Stimulated activated CD8-positive, alpha-beta memory T cell treated with anti-CD3 and anti-CD28 coated beads, Interleukin-7, amount 100 ng/mL, for 1 hour (primary cell): ENCODE measurements at places on chromosomes 4 and X.

DNA sequence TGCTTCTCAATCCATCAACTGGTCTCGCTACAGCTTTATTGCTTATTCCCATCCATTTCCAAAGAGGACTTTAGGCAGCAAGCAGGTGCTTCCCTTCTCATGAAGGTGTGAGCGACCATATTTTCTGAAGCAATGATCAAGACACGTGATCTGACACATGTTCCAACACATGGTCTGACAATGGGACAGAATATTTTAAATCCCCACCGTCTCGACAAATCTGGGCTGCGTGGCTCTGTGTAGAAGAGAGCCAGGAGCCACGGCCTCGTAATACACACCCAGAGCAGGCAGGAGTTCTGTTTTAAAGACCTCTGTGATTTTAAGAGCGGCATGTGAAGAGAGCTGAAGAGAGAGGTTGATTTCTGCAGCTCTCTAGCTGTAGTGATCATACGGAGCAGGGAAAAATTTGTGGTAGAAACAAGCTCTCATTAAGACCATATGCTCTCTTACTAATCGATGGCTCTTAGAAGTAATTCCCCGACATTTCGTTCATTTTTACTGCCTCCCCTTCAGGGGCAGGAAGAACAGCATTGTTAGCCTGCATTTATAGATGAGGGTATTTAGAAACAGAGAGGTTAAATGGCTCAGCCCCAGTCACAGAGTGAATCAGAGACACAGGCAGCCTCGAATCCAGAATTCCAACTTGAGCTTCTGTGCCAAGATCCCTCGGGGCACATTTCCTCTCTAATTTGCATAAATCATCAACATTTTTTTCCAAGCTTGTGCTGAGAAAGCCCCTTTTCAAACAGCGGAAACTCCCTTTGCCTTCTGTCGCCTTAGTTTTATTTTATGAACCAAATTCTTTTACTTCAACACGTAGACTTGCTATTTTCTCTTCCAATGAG lies 91.0 kb upstream of the BCOR start:
- no peak for DNase-seq

- no peak for DNase-seq
Measured at GRCh38 chr4:67546971-67547370, 1.7 kb upstream of the CENPC start.

- no peak for DNase-seq
Measured at GRCh38 chr4:47672696-47673095, 165.2 kb downstream of the CORIN start.

- DNase-seq = no peak
Measured at GRCh38 chr4:6695660-6696610, 2.3 kb downstream of the S100P start.

DNA sequence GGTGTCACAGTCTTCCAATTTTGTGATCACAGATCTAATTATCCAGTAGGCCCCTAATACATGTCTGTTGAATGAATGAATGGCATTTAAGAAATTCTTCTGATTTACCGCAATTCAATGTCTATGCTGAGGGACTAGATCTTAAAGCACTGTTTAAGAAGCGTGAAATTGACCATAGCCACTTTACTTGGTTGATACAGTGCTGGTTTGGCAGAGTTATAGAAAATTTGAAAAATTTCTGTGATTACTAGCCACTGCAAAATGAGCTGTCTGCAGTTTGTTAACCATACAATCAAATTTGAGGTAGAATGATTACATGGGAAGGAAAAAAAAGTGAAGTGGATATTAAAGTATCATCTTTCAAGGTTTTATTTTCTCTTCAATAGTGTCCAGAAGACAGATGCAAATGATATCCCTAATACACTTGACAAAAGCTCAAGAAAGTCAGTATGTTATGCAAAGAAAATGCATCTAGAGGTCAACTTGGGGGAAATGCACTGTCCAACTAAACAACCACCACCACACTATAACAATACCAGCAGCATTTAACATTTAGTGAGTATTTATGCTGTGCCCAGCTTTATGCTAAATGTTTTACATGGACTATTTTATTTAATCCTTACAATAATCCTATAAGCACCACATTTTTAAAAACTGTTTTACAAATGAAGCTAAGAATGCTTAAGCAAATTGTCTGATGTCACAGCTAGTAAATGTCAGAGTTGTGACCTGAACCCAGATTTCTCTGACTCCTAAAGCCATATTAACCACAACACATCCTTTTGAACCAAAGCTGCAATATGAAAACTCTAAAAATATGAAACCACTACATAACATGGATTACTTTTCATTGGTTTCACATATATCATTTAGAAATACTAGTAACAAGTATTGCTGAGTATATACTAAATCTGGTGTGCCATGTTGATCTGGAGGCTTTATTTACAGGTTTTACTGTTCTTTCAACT lies 217.9 kb upstream of the MAB21L2 start:
- no peak for DNase-seq

- DNase-seq = no peak
Measured at GRCh38 chr4:185395238-185395955, at the start of gene LRP2BP. TSS of gene LRP2BP (minus strand) at chr4:185395924. CDS start at chr4:185378186, 17,738 bp downstream.

- DNase-seq = no peak
Measured at GRCh38 chrX:13700380-13700779, 11.5 kb downstream of the RAB9A start.

- no peak for DNase-seq
Measured at GRCh38 chr4:47349326-47349725, 114.2 kb downstream of the COMMD8 start.

- DNase-seq = no peak
Measured at GRCh38 chr4:82705169-82705927, 93.2 kb downstream of the SCD5 start.

- DNase-seq = no peak
Measured at GRCh38 chr4:87185146-87185870, 35.1 kb downstream of the KLHL8 start.

GRCh38 chr4:118225511-118225910 lies 127.3 kb downstream of the PRSS12 start:
- no peak for DNase-seq

DNA sequence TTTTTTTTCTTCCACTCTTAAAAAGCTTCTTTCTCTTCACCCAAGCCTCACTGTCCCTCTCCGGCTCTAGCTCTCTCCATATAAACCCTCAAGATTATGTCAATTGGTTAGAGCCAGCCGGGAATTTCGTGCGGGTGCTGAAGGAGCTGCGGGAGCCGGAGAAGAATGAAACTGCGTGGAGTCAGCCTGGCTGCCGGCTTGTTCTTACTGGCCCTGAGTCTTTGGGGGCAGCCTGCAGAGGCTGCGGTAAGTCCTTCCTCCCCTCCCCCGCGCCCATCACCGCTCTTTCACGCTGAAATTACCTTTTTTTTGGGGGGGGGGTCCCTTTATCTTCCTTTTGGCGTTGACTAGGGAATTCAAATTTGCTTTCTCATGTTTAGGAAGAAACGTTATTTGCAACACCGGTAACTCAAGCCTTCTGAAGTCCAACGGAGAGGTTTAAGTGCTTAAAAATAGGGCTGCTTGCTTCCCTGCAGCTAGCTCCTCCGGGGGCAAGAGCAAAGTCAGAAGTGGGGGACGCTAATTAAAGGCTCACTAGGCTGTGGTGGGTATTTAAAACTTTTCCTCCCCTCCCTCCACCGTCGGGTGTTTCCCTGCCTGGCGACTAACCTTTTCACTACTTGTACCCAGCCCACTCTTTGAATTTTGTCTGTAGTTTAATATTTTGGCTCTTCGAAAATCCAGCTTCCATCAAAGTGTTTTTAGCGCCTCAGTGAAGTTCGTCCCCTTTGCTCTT lies 491 bp downstream of the COL4A5 start:
- DNase-seq = no peak

DNA sequence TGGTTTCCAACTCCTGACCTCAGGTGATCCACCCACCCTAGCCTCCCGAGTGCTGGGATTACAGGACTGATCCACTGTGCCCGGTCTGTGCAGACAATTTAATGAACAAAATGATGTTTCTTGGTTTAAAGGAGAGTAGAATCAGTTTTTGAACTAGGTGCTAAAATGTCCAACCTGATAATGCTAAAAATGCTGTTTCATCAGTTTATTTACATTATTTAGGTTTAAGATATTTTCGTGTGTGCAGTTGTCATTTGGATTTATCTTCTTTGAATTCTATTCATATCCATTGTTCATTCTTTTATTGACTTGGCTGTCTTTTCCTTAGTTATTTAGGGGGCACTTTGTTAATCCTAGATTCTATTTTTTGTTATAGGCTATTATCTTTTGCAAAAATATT lies 18.0 kb upstream of the GABRB1 start:
- DNase-seq = no peak

GRCh38 chr4:55068522-55068921 lies 56.9 kb downstream of the KDR start:
- DNase-seq = no peak

DNA sequence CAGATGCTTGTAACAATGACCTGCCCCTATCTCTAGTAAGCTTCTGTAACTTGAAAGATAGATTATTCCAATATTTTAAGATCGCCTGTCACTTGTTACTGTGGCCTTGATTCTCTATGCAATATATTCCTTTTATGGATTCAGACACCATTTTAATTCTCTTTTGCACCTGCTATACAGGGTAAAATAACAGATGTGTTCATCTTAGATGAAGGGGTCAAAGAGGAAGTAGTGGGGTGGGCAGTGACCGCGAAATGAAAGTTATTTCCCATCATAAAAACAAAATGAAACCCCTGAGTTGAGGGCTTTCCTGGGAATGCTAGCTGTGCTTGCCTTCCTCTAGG lies 175.9 kb downstream of the TSPAN5 start:
- DNase-seq = no peak

GRCh38 chr4:185232370-185232769 lies 23.0 kb downstream of the SNX25 start:
- DNase-seq = no peak

- DNase-seq = no peak
Measured at GRCh38 chr4:42425146-42426065, 28.1 kb downstream of the SHISA3 start.

DNA sequence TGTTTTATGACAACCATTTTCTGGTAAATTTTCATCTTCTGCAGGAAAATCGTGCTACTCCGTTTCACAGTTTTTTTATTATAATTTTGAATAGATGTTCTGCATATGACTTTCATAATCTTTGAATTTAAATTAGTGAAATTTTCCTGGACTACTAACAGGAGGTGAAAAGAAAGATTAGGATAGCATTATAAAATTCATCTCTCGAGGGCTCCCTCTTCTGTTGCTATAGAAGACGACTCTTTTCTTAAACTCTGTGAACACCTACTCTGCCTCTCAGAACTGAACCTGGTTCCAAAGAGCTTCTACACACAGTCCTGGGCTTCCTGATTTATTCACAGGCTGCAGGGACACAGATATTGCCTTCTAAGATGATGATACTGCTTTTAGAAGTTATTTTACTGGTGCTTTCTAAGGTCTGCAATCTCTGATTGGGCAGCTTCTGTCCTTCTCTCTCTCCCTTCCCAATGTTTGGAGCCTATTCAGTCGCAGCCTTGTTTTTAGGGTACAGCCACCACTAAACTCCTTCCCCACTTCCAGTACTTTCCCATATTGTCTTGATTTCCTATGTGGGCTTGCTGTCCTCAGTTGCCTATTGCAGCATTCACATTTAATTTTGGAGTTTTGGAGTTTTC lies 10.1 kb upstream of the SAP30 start:
- no peak for DNase-seq

DNA sequence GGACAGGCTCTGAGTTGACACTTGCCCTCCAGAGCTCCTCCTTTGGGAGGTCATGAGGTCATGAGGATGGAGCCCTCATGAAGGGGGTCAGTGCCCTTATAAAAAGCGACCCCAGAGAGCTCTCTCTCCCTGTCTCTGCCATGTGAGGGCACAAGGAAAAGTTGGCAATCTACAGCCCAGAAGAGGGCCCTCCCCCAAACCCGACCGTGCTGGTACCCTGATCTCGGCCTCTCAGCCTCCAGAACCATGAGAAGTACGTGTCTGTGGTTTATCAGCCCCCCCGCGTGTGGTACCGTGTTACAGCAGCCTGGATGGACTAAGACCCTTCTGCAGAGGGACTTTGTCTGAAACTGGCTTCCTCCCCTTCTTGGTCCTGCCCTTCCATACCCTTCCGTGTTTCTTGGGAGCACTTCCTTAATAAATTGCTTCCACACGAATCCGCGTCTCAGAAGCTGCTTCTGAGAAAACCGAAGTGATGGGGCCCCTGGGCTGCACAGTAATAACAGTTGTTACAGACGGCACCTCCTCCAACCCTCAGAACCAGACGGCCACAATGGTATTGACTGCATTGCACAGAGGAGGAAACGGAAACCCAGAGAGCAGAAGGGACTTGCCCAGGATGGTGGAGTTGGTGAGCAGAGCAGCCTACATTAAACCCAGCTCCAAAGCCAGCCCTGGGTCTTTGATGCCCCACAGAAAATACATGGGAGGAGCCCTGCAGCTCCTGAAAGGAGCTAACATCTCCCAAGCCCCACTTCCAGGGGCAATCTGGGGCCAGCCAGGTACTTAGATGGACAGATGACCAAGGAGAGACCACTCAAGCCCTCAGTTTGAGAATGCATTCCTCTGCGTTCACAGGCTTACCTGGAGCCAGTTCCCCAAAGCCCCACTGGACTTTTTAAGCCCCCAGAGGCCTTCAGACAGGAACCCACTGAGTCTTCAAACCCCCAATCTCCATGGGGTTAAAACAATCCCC lies 242.7 kb downstream of the BCOR start:
- peak; percentile 39 for DNase-seq

DNA sequence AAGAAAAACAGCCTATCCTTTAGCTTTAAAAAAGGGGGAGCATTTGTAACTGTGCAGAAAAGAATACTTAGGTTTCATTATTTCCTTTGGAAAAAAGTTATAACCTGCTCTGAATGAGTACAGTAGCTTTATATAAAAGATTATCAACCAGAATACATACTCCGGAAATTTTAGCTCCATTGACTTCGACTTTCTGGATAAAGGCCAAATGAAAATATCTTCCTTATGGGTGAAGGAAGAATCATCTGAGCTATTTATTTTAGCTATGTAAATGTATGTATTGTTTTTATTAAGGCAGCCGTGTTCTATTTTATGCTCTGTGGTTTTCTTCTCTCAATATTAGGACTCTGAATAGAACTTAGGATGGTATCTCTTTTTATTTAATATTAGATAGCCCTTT lies 69.0 kb upstream of the ETNPPL start:
- no peak for DNase-seq

DNA sequence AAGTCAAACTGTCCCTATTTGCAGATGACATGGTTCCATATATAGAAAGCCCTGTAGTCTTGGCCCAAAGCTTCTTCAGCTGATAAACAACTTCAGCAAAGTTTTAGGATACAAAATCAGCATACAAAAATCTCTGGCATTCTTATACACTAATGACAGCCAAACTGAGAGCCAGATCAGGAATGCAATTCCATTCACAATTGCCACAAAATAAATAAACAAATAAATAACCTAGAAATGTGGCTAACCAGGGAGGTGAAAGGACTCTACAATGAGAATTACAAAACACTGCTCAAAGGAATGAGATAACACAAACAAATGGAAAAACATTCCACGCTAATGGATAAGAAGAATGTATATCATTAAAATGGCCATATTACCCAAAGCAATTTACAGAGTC lies 52.9 kb upstream of the CXCL8 start:
- no peak for DNase-seq

GRCh38 chr4:57190601-57191481 lies 80.7 kb upstream of the IGFBP7 start:
- DNase-seq = no peak
